ENCODE measurements at places on chromosomes 3 and 15.

DNA sequence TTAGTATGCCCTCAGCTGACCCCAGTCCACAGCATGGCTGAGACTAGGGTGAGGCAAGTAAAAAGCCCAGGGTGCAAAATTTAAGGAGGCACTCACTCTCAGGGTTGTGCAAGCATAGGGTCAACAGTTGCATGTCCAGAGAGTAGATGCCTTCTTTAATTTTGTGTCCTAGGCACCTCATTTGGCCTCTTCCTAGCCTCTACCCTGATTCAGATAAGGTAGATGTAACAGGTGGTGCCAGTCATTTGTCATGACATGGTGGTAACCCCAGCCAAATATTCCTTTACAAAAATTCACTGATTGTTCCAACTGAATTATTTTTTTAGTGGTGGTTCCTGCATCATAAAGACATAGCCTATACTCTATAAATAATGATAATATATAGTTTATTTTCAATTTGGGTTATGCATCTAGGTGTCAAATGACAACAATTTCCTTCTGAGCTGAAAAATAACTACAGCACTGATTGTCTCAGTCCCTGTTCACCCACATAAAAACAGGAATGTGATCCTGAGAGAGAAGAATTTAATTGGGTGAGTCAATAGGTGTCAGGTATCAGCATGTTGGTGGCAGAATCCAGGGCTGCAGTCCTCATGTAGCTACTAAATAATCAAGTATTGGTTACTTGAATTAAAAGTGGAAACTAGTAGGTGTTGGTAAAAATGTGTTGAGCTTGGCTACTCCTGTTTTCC is 44.2 kb upstream of the TIPARP start:
- DNase-seq = no peak

GRCh38 chr3:13145826-13146642 is 72.8 kb upstream of the IQSEC1 start:
- no peak for DNase-seq

DNA sequence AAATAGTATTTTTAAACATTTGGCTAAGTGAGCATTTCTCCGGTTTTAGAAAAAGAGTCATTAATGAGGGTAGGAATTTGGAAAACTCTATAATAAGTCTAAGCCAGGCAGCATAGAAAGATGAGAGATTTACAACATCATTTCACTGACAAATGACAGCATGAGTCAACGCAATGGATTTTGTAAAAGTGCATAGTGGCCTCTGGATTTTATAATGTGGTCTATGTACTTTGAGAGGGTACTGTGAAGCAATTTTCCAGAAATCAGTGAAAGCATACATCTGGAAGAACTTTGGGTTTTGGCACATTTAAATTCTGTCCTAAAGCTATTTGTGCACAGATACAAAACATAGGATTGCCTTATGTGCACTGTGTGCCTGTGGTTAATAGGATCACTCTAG is 130.8 kb upstream of the CCNL1 start:
- DNase-seq = no peak

DNA sequence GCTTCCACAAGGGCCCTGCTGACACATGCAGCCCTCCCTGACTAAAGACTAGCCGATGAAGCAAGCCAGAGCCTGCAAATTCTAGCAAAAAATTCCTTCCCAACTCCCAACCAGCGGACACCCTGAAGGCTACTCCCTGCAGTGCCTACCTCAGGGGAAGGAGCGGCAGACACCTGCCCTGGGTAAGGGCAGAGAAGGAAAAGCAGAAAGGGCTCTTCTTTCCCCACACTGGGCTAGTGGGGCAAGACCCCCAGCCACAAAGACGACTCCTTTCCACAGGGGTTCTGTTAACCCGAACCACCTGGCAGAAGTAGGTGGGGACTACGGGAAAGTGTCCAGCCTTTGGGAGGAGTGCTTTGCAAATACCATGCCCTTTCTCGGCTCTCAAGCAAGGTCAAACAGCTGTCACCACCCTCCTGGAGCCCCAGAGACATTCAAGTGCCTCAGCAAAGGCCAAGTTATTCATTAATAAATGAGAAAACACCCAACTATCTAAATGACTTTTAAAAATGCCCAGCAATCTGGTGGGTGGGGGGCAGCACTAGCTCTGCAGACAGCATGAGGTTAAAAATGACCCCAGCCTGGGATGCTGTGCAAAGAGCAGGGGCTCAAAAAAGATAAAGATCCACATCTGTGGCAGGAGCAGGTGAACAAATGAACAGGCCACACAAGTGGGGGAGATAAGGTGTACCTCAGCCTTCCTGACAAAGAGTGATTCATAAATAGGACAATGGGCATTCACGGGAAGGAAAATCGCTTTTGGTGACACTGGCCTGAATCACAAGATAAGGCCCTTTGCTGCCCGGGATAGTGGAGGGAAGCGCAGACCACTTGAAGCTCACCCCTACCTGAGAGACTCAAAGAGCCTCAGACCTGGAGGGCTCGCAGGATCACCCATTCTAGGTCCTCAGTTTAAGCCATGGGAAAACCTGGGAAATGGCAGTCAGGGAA is 33.0 kb downstream of the CCDC12 start:
- no peak for DNase-seq

GRCh38 chr3:113523241-113523640 is 8.3 kb upstream of the SPICE1 start:
- no peak for DNase-seq

DNA sequence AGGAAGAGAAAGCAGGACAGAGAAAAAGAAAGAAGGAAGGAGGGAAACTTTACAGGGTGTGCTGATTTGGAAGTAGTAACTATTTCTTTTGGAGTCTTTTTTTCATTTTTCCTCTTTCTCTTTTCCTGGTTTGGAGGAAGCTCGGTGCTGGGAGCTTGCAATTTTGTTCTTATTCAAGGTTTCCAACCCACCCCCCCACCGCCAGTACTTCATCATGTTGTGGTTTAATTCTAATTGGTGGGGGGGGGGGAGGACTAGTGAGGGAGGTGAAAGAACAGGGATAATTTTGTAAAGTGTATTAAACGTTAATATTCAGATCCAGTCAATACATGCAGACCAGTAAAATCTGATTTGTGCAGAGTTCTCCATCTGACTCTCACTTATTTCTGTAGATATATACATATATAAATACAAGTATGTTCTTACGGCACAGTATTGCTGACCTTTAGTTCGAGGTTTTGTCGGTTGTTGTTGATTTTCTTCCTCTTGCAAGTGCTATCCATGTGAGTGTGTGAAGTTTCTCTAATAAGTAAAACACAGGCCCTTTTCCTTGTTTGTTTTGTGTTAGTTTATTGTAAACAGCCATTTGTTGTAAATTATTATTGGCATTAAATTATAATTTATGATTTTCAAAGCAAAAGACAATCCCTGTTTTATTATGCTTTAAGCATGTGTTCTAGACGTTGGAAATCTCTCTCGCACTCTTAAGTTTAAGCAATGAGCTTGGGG is 9.3 kb downstream of the NR2F2 start:
- no peak for DNase-seq

DNA sequence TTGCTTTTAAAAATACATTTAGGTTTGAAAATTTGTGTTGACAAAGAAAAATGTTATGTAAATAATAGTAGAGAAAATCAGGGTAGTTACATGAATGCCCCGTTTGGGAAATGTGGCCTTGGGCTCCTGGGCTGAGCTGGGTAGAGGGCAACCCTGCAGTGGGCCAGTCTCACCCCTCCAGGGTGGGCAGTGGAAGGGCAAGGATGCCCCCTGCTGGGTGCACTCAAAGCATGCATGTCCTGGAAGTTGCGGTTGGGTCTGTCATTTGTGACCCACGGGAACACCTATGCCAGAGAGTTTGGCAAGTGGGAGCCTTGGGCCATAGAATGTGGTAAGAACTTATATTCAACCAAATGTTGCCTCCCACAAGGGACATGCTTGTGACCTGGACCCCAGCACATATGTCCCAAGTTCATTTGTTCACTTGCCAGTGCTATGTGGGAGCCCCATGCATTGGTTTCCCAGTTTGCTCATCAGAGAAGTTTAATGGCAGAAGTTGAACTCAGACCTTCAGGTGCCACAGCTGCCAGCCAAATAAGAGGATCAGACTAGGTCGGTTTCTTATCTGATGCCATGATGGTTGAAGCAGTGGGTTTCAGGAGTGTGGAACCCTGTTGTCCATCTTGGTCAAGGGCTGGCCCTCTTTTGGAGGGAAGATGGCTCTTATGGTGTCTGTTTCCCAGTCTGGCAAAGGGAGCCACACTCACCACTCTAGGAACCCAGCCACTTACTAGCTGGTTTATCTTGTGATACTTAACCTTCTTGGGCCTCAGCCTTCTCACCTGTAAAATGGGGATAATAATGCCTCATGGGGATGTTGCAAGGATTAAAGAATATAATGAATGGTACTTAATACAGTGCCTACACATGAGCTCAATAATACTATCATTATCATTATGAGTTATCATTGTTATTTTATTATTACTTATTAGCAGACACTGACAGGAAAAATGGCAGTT is 2.5 kb upstream of the PLCB2 start:
- DNase-seq = no peak
